ENCODE measurements at places on chromosomes 3 and 15.
A peak's percentile ranks its signal among the peaks of the same experiment; 100 is the strongest.

DNA sequence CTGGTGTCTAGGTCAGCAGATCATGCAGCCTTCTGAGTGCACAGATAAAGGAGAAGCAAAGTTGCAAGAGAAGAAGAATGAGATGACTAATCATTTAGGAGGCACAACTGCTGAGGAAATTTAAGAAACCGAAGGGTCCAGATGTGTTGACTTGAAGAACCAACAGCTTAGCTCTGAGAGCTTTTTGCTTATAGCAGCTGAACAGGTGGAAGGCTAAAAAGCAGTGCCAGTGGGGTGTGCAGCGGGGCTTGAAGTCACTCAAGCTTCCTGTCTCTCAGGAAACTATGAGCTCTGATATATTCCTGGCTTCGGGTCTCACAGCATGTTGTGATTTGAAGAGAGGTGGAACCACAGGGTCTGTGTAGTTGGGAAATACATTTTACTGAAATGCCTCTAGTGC is 305.7 kb downstream of the RYR3 start:
- no peak for DNase-seq

DNA sequence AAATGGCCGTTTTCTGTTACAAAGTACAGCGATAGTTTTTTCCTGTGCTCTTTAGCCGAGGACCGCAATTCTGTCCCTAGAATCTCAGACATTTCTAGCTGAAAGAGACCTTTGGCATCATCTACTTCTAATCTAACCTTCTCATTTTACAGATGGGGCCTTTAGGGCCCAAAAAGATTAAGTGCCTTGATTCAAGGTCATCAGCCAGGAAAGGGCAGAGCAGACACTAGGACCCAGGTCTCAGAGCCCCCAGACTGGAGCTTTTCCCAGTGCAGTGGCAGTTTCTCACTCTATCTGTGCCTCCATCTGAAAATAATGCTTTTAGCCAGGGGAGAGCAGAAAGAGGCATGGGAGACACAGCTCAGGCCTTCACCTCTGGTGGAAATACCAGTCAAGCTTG is 20.6 kb downstream of the ABHD2 start:
- no peak for DNase-seq

GRCh38 chr3:141070727-141071357 is 19.7 kb downstream of the SPSB4 start:
- DNase-seq: no peak

GRCh38 chr15:101497017-101497416 is 7.5 kb upstream of the PCSK6 start:
- DNase-seq: no peak

DNA sequence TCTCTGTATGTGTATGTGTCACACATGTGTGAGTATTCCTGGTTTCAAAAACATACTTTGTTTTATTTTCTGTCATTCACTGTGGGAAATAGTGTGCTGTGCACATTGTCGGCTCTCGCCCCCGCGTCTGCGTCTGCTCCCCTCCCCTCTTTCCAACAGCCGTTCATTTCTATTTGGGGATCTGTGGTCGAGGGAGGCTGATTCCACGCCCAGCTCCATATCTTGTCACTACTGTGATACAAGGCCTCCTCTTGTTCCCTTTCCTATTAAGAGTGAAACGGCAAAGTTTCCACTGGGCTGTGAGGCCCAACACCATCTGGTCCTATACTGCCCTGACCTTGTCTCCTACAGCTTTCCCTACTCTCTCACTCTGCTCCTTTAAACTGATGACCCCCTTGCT is 172.5 kb upstream of the LRIG1 start:
- DNase-seq: no peak

DNA sequence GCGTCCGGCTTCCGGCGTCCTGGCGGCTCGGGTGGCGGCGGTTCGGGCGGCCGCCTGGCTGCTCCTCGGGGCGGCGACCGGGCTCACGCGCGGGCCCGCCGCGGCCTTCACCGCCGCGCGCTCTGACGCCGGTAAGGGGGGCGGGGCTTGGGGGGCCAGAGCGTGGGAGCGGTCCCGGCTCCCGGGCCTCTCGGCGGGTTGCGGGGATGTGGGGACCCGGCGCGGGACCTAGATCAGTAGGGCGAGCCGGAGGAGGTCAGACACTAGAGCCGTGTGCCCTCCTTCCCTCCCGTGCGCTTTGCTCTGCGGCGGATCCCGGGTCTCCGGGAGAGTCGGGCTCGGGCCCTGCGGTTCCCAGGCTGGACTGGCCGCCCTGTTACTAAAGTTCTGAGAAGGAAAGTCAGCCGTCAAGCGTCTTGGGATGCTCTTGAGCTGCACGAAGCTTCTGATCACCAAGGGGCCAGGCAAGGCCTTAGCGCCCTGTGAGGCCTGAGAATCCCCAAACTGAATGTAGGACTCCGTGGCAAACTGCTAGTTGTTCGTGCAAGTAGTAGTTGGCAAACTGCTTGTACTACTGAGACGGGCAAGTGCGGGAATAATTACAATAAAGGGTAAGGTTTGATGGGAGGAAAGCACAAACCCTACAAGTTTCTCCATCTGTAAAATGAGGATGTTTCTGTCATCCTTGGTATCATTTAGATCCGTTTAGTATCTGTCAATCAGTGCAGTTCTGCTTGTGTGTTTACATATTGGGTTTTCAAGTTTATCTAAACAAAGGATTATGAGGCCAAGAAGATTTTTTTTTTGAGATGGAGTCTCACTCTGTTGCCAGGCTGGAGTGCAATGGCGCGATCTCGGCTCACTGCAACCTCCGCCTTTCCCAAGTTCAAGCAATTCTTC is 587 bp downstream of the PIGX start:
- peak; percentile 60 for DNase-seq

DNA sequence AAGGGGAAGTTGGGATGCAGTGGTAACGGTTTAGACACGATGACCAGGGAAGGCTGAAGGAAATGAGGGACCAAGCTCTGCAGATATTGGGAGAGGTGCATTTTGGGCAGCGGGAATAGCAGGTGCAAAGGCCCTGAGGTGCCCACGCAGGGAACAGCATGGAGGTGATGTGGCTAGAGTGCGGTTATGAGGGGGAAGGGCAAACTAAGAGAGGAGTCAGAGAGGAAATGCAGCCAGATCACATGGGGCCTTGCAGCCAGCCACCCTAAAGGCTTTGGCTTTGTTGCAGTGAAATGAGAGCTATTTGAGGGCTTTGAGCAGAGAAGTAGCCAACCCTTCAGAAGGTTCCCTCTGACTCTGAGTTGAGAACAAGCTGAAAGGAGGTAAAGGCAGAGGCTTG is 2.6 kb downstream of the SPATA12 start:
- DNase-seq: no peak

Data from T follicular helper cell (primary cell).